ENCODE measurements at places on chromosomes 2 and 18. TPM values are rescaled to one million over a fixed set of nuclear protein-coding genes. Genes with fewer than 3 reads are reported as not detected.

The CROCC2 gene
- polyA plus RNA-seq: 0.51 TPM

The CYS1 gene
- 5.5 TPM for polyA plus RNA-seq

The KIF5C gene
- 57.0 TPM for polyA plus RNA-seq

The DLX2 gene
- 0.29 TPM for polyA plus RNA-seq

The DNAH6 gene
- 18.4 TPM for polyA plus RNA-seq

The IL18R1 gene
- 1.1 TPM for polyA plus RNA-seq

The MFSD2B gene
- 0.94 TPM for polyA plus RNA-seq

The C2orf78 gene
- 11.6 TPM for polyA plus RNA-seq

The SEC11C gene
- polyA plus RNA-seq: 64.3 TPM

The IL1F10 gene
- polyA plus RNA-seq: not detected

The SCN3A gene
- 6.3 TPM for polyA plus RNA-seq

The CABLES1 gene
- polyA plus RNA-seq: 6.2 TPM

The PDE11A gene
- polyA plus RNA-seq: 7.8 TPM

The QPCT gene
- 5.6 TPM for polyA plus RNA-seq

The RBBP8 gene
- 24.7 TPM for polyA plus RNA-seq
